ENCODE measurements at places on chromosomes 16 and 17. TPM values are rescaled to one million over a fixed set of nuclear protein-coding genes. Genes with fewer than 3 reads are reported as not detected.

MFAP4 gene
- 5.0 TPM for total RNA-seq

DNA sequence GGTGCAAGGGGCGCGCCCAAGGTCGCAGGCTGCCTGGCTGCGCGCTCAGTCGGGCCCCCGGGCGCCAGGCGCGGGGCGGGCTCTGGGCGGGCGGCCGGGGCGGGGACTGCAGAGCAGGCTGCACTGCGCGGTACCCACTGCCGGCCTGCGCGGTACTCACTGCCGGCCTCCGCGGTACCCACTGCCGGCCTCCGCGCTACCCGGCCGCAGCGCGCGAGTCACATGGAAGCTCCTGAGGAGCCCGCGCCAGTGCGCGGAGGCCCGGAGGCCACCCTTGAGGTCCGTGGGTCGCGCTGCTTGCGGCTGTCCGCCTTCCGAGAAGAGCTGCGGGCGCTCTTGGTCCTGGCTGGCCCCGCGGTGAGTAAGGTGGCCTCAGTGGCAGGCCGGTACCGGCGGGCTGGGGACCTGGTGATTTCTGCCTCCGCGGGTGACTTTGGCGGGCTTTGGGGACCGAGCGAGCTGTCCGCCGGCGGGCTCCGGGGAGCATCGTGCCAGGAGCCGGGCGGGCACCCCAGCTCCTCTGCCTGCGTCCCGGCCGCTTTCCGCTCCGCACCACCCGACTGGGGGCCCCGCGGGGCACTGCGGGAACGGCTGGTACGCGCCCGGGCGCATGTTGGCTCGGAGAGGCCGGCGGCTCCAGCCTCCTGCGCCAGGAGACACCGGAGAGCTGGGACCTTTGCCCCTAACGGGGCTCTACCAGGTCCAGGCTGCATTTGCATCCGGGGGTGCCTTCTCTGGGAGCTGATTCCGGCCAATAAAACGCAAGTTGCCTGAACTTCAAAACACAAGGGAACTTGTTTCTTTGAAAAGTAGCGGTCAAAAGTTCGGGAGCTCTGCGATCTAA lies at the start of gene SLC47A1:
SLC47A1 (plus strand) TSS at position 137 of the 844 bp plus-strand sequence; CDS start at position 223, 86 bp downstream.
- no peak for DNase-seq

DNA sequence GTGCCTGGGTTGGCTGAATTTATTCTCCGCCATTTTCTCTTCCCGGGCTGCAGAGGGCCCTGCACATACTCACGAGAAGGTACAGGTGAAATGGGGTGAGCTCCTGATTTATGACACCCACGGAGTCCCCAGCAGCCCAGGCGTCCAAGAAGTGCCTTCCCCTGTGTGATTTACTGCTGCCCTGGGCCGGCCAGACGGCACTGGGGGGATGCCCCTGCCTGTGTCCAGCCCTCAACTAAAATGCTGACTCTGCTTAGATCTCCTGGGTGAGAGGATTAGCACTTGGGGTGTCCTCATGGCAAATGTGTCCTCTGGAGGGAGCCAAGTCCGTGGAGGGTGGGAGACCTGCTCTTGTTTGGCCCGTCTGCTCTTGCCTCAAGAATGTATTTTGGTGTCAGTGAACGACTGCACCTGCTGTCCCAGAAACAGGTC lies 132.4 kb downstream of the MAF start:
- DNase-seq = no peak

DNA sequence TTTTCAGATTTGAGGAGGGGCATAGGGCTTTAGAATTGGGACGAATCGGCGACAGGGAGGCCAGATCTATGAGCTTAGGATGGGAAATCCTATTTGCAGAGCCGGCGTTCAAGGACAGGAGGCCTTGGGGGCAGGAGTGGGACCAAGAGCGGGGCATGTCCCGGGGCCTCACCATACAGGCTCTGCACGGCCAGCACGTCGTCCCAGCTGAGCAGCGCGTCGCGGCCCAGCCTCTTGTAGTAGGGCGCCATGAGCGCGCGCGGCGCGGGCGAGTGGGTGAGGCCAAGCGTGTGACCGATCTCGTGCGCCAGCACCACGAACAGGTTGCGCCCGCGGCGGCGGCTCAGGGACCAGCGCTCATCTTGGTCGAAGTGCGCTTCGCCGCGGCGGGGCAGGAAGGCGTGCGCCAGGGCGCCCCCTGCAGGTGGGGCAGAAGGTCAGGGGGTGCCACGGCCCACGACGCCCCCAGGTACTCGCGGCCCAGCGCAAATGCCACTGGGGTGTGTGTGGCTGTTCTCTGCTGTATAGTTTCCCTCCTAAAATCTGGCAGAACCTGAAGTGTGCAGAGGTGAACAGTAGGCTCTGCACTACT lies 9.3 kb downstream of the C17orf50 start:
- DNase-seq = no peak

DNA sequence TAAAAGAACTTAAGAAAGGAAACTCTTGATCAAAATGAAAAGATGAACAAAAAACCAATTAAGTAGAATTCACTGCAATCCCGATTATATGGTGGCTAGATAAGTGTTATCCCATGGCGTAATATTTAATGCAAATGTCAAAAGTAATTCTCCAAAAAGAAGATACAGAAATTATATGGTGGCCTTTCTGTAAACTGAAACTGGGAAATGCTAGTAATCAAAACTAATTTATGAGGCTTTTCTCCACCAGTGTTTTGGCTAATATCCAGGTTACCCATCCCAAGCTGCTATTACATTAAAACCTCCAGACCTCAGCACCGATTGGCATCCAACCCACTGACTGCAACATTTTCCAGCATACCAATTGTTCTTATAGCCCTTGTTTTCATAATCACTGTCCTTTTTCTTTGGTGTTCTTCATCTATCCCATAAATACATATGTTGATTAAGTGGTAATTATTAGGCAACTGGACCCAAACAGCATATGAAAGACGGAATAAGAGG lies 77.2 kb upstream of the TNRC6A start:
- no peak for DNase-seq

DNA sequence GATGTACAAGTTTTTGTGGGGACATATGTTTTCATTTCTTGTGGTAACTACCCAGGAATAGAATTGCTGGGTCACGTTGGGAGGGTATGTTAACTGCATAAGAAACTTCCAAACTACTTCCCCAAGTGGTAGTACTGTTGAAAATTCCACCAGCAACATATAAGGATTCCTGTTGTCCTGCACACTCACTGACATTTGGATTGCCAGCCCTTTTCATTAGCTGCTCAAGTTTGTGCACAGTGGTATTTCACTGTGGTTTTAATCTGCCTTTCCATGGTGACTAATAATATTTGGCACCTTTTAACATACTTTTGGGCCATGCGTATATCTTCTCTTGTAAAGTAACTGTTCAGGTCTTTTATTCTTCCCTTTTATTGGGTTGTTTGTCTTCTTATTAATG lies 103.3 kb downstream of the GNAO1 start:
- DNase-seq = peak; percentile 83

ABCA3 gene
- total RNA-seq = 0.18 TPM

GRAPL gene
- total RNA-seq = not detected

DNA sequence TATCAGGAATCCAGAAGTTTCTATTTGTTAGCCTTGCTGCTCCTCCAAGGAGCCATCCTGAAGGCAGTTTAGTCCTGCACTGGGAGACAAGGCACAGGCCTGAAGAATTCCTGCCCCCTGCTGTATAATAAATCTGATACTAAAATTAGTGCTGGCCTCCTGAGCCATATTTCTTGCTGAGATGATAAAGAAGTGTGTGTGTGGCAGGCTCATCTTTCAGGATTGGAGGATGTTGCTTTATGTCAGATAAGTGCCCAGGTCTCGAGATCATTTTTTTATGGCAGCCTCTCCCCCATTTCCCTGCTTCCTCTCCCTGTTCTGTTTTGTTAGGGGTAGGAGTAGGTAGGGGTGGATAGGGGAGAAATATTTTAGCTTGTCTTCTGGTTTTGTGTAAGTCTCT lies 26.0 kb downstream of the MSI2 start:
- DNase-seq = no peak

DNA sequence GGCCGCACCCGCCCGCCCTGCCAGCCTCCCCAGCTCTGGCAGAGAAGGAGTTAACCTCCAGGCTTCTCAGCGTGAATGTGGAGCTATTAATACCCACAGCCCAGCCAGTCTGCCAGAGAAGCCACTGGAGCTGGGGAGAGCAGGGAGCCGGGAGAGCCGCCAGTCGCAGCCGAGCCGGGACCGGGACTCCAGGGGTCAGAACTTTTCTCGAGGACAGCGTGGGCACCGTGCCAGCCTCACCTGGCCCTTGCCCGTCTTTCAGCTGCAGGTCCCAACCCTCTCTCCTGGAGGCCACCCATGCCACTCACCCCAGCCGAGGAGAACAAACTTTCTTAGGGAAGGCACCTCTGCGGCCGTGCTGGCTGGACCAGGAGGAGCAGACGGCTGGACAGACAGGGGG lies 33.8 kb upstream of the SBK1 start:
- DNase-seq = peak; percentile 4

CCL7 gene
- 0.28 TPM for total RNA-seq

NPIPB13 gene
- 0.54 TPM for total RNA-seq

DNA sequence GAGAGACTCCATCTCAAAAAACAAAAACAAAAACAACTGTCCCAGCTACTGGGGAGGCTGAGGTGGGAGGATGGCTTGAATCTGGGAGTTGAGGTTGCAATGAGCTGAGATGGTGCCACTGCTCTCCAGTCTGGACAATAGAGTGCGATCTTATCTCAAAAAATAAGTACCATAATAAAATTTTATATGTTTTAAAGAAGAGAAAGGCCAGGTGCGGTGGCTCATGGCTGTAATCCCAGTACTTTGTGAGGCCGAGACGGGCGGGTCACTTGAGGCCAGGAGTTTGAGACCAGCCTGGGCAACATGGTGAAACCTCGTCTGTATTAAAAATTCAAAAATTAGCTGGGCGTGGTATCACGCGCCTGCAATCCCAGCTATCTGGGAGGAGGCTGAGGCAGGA lies 11.4 kb downstream of the RPUSD1 start:
- DNase-seq = no peak

ZNF764 gene
- total RNA-seq = 2.2 TPM

GRCh38 chr17:17527956-17528500 lies 31.8 kb upstream of the RASD1 start:
- DNase-seq = no peak

OR3A2 gene
- not detected for total RNA-seq

- DNase-seq = no peak
These were observed 105.4 kb downstream of the YPEL2 start for GRCh38 chr17:59436900-59437299.

DNA sequence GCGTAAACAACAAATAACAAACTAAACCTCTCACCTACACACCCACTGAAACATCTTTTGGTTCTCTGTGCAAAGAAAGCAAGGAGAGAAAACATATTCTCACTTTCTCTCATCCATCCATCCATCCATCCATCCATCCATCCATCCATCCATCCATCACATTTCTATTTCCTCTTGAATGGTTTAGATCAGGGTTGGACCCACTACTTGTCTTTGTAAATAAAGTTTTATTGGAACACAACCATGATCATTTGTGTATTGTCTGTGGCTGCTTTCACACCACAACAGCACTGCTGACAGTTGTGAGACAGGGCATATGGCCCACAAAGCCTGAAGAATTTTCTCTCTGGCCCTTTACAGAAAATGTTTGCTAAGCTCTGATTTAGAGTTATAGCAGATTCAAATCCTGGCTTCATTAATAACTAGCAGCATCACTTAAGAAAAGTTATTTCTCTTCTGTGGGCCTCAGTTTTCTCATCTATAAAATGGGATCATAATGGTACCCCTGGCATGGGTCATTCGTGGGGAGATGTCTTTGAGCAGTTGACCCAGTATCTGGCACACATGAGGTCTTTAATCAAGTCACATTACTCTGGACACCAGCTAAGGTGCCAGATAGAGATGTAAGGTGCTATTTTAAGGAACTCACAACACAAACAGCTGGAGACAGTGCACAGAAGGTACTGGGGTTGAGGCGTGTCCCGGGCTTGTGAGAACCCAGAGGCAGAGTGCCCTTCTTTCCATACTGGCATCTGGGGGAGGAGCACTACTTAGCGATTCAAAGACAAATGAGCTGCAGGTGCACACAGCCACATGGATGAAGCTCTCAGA lies 146.3 kb downstream of the CMIP start:
- DNase-seq = no peak

C16orf54 gene
- total RNA-seq = not detected

DNA sequence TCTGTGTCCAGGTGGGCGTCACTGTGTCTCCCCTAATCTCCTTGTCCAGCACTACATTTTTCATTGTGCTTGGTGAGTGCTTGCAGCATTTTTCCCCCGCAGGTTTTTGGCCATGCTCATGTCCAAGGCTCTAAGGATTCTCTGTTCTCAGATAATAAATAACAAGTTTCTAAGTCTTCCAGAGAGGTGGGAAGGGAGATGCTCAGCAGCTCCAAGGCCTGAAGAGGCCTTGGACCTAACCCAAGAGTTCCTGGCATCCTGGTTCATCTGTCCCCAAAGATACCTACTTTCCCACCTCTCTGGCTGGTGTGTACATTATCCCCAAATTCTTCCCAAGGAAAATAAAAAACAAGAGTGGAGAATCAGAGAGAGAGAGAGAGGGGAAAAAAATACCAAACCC lies 45.3 kb downstream of the MEOX1 start:
- no peak for DNase-seq

- peak; percentile 79 for DNase-seq
These were observed 7.4 kb upstream of the TBX4 start for GRCh38 chr17:61444831-61445230.

DNA sequence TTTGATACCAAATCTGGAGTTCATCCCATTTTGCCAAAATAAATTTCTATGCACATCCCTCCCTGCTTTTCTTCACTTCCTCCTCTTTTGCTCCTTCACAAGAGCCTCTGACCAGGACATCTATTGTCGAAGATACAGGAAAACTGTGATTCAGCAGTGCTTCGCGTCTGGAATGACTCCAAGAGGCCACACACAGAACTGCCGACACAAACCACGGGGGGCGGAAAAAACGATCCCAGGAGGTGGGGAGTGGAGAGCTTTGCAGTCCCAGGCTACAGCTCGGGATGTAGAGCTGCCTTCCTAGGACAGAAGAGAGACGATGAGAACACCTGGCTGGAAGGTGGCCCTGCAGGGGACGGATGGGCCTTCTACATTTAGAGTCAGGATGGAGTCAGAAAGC lies 102.8 kb downstream of the XYLT1 start:
- DNase-seq = peak; percentile 61

- DNase-seq = no peak
These were observed 4.7 kb upstream of the CDT1 start for GRCh38 chr16:88798772-88799455.

TMEM88 gene
- total RNA-seq = not detected

TEKT5 gene
- total RNA-seq = not detected

GRCh38 chr17:81808778-81809555 lies 5.0 kb downstream of the GCGR start:
- no peak for DNase-seq

PRSS8 gene
- not detected for total RNA-seq

- DNase-seq = peak; percentile 17
These were observed 6.9 kb downstream of the IFT20 start for GRCh38 chr17:28328325-28328724.

DNA sequence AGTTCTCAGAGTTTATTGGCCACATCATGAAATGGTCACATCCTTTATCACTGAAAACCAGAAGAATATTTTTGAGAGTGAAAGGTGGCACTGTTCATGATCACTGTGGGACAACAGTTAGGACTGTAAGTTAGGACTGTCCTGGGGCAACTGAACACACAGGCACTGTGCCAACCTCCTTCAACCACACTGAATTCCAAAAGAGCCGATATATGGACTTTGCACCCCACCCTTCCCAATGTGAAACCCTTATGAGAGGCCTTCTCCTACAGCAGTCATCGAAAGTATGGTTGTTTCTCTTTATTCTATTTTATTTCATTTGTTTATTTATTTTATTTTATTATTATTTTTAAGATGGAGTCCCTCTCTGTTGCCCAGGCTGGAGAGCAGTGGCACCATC lies 353.5 kb downstream of the TOX3 start:
- DNase-seq = no peak

EPN3 gene
- not detected for total RNA-seq

CACNG1 gene
- not detected for total RNA-seq

- no peak for DNase-seq
These were observed 38.0 kb downstream of the CUEDC1 start for GRCh38 chr17:57916925-57917858.
